C1 segment of cervical spinal cord (tissue), 14 donors: ENCODE measurements at places on chromosomes 13 and 19.

- DNase-seq, result no peak
These were observed 3.9 kb upstream of the GPR183 start for GRCh38 chr13:99311137-99311536.

GRCh38 chr13:71610876-71611275, 256.1 kb downstream of the DACH1 start:
- no peak for DNase-seq

DNA sequence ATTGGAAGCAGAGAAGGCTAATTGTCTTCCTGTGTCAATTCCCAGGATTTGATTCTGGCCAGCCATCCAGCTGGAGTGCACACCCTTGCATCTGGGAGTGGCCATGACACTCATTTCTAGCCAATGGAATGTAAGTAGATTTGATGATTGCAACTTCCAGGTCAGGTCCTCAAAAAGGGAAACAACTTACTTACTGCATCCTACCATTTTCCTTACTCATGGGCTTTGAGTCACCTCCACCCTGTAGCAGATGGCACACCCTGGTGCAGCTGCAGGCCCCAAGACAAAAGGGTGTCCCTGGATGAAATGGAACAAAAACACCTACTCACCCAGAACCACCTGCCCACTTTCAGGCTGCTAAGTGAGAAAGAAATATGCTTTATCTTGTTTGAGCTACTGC, 27.3 kb upstream of the MPHOSPH8 start:
- no peak for DNase-seq

- no peak for DNase-seq
These were observed 23.5 kb downstream of the ARL11 start for GRCh38 chr13:49651570-49652354.

- DNase-seq, result peak; percentile 18
These were observed 11.2 kb upstream of the ARHGEF18 start for GRCh38 chr19:7337380-7338194.

GRCh38 chr13:40671956-40672764, 5.7 kb upstream of the FOXO1 start:
- no peak for DNase-seq

DNA sequence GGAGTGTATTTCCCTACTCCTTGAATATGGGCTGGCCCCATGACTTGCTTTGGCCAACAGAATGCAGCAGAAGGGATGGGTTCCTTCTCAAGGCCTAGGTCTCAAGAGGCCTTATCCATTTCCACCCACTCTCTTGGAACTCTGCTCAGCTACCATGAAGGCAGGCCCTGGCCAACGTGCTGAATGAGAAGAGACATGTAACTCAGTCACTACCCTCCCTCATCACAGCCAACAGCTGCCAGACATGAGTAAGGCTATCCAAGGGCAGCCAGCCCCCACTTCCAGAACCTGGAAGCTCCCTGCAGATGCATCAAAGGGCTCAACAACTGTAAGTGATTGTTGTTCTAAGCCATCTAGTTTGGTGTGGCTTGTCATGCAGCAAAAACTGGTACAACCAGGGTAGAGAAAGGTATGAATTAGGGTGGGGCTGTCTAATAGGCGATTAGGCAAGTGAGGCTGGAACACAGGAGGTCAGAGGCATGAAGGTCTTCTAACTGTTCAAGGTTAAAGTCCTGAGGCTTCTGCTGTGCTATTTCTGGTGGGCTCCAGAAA, 1.4 kb upstream of the RASL11A start:
- DNase-seq, result no peak

GRCh38 chr13:20848203-20848602, 54.3 kb downstream of the XPO4 start:
- no peak for DNase-seq

- DNase-seq, result no peak
These were observed 37.3 kb downstream of the ITGBL1 start for GRCh38 chr13:101489643-101490405.

DNA sequence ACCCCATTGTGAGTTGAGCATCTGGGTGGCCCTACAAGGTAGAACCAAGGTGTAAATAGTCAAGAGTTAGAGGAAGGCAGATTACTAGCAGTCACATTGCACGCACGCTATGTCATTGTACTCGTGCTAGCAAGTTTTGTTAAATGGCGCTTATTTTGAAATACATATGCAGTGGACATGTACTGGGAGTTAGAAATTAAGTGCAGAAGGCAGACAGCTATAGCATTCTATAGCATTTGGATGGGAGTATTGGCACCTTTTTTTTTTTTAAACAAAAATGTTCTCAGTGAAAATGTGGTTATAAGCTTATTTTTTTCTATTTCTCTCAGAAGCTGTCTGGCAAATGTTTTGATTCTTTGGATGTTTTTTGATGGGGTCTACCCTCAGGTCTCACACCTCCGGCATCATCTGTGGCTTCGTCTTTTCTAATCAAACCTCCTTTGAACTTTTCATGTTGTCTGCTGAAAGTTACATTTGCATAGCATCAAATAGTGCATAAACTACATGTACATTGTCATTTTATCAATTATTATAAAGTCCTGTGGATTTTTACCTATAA, 68.1 kb downstream of the ARHGEF7 start:
- DNase-seq, result no peak

GRCh38 chr13:108915095-108915633, 285.8 kb downstream of the MYO16 start:
- no peak for DNase-seq

DNA sequence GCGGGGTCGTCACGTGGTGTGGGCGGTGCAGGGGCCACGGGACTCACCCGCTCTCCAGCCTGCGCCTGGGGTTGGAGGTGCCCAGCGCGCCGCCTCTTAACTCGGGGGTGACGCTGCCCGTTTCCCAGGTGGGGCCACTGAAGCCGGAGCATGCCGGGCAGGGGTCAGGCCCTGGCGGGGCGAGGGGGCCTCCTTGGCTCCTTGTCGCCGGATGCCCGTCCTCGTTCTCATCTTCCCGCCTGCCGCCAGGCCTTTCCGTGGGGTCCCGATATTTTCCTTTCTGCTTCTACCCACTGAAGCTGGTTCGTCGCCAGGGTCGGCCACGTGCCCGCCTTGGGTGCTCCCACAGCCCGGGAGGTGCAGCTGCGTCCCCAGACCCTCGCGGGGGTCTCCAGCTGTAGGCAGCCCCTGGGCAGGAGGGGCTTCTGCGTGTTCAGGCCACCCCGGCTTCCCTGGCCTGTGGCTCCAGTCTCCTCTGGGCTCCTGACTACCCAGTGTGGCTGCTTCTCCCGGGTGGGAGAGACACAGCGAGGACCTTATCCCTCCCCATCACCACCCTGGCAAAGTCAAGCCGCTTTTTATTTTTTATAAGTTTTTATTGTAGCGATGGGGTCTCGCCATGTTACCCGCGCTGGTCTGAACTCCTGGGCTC, 772 bp downstream of the FAM174C start:
- no peak for DNase-seq

DNA sequence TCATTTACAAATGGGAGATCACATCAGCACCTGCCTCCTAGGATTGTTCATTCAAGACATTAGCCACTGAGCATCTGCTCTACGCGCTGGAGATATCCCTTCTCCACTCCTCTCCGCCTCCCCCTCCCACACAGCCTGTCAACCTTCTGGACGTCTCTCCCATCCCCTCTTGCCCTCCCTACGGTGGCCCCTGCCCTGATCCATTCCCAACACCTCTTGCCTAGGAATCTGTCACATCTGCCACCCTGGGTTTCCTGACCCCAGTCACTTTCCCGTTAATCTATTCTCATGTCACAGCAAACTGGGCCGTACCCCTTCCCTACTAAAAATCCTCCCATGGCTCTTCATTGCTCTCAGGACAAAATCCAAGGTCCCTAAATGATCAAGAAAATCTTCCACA, 10.3 kb downstream of the DYRK1B start:
- no peak for DNase-seq

DNA sequence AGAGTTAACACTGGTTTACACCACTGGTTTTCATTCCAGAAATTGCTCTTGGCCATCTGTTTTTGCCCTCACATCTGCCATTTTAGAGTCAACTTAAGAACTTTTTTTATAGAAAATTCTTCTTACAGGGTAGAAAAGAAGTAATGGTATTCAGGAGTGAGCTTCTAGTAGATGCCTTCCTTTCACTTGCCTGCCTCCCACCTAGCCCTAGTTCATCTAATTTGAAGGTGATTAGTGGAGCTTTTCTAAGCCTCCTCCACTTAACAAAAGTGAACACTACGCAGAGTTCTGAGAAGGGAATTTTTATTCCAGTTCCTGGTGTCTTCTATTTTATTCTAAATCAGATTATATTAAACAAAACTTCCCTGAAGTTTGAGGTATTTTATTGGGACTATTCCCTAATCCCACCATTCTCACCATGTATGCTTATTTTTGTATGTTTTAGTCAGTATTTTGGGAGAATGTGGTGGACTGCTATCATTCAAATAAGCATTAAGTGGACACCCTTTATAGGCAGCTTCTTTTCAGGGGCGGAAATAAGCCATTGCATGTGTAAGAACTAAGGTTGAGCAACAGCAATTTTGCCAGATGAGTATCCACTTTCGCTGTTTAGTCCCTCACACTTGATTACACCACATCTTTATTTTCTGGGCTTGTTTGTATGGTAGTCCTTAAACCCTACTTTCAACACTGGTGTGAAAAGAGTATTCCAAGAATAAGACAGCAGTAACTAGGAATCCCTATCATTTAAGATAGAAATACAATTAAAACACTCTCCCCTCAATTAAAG, 156.9 kb downstream of the ENOX1 start:
- no peak for DNase-seq

DNA sequence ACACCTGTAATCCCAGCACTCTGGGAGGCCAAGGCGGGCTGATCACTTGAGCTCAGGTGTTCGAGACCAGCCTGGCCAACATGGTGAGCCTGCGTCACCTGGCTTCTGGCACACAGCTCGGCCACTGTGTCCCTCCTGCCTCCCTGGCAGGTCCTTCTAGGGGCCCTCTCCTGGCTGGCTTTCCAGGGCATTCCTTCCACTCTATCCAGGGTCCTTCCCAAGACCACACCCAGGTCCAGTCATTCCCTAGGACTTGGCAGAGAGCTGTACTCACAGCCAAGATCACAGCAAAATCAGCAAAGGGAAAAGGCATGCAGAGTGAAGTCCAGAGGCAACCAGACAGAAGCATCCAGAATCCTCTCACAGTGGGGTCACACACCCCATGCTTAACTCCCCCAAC, 9.7 kb upstream of the HSH2D start:
- DNase-seq, result no peak

DNA sequence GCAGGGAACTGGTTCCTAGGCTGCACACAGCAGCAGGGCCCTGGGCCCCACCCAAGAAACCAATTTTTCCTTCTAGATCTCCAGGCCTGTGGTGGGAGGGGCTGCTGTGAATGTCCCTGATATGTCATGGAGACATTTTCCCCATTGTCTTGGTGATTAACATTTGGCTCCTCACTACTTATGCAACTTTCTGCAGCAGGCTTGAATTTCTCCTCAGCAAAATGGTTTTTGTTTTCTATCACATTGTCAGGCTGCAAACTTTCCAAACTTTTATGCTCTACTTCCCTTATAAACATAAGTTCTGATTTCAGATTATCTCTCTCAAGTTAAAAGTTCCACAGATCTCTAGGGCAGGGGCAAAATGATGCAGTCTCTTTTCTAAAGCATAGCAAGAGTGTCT, 310.2 kb upstream of the PCDH20 start:
- DNase-seq, result no peak

- DNase-seq, result no peak
These were observed 1.2 kb downstream of the F7 start for GRCh38 chr13:113106711-113107351.

- no peak for DNase-seq
These were observed 379.1 kb downstream of the SLITRK6 start for GRCh38 chr13:85420136-85420535.

- peak; percentile 59 for DNase-seq
These were observed 665 bp downstream of the GPX4 start for GRCh38 chr19:1104311-1105007.

DNA sequence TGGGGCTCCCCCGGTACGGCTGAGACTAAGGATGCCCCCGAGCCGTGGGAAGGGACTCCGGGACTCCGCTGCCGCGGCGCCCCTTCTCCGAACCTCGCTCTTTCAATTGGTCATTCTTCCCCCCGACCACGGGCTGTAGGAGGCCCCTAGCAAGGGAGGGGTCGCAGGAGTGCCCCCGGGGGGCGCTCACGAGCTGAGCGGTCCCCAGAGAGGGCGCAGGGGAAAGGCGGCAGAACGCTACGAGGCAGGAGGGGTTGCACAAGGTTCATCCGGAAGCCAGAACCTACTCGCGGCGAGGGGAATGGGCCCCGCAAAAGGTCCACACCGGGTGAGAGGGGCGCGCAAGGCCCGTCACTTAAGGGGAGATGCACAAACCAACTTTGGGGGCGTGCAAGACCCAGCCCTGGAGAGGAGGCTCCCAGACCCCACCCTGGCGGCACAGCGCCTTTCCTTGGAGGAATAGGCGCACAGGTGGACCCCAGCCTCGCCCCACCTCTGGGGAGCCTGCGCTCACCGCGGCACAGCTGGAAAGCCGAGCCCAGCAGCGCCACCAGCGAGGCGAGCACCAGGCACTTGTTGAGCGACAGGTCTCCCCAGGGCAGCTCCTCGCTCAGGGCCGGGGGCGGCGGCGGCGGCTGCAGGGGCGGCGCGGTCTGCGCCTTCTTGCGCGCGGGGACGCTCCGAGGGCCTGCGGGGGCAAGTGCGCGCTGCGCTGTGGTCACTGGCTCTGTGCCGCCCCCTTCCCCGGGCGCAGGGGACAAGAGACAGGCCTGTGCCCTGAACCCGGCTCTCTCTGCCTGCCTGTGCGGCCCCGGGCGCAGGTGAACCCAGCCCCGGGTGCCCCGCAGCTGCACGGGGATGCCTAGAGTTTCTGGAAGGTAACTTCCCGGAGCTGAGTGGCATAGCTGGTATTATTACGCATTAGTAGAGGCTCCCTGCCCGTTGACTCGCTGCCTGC, 2.8 kb downstream of the JSRP1 start:
- DNase-seq, result no peak

GRCh38 chr19:28066161-28066560, 1146.8 kb downstream of the UQCRFS1 start:
- no peak for DNase-seq

GRCh38 chr19:12788682-12789097, 2.6 kb upstream of the JUNB start:
- peak; percentile 52 for DNase-seq

GRCh38 chr13:44331912-44332851, 41.4 kb upstream of the SERP2 start:
- DNase-seq, result peak; percentile 31

- DNase-seq, result no peak
These were observed 25.7 kb downstream of the CEBPG start for GRCh38 chr19:33399081-33399744.

GRCh38 chr13:36769545-36769944, 49.5 kb upstream of the RFXAP start:
- no peak for DNase-seq

- no peak for DNase-seq
These were observed 8.8 kb downstream of the ATP4B start for GRCh38 chr13:113649212-113649611.

GRCh38 chr19:30361721-30362120, 10.5 kb upstream of the ZNF536 start:
- DNase-seq, result no peak
